ENCODE measurements at places on chromosomes 16 and 17.

GRCh38 chr16:50306287-50306686 lies 39.9 kb downstream of the ADCY7 start:
- no peak for DNase-seq

DNA sequence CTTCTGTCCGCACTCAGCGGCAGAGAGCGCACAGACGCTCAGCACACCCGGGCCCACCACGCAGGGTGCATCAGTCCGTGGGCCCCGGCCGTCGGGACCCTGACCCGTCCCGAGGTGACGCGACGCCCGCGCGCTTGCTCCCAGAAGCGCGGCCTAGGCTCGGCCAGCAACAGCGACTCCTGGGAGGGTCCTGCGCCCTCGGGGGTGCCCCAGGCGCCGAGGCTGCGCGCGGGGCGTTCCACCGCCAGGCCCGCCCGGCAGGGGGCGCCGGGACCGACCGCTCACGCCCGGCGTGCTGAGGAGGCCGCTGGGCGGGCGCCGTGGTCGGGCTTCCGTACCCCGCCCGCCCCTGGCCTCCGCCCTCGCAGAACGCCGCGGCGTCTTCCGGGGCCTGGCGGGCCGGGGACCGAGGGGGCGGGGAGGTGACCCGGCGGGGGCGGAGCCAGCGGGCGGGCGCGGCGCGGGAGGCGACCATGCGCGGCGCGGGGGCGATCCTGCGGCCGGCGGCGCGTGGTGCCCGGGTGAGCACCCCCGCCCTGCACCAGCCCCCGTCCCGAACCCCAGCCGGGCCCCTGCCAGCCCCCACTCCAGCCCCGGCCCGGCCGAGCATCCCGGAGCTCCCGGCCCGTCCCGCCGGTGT lies at the start of gene CISD3:
Gene CISD3, plus strand, starts transcription at position 456 of the 640 bp plus-strand sequence. Its CDS starts 18 bp downstream, at position 474.
- peak; percentile 85 for DNase-seq

DNA sequence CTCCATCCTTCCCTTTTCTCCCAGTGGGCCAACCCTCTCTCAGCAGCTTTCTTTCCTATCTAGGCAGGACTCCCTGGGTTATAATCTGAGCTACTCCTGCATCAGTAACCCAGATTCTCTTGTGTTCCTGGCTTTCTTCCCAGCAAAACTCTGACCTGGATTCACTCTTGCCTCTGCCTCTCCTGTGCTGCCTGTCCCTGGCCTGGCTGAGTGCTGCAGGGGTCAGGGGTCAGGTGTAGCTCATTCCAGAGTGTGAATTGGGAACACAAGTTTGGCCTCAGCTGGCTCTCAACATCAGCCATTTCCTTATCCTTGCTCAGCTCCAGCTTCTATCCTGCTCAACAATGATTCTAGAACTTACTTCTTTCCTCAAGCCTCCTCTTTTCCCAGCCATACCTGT lies 2.5 kb upstream of the ST6GALNAC2 start:
- DNase-seq = no peak

DNA sequence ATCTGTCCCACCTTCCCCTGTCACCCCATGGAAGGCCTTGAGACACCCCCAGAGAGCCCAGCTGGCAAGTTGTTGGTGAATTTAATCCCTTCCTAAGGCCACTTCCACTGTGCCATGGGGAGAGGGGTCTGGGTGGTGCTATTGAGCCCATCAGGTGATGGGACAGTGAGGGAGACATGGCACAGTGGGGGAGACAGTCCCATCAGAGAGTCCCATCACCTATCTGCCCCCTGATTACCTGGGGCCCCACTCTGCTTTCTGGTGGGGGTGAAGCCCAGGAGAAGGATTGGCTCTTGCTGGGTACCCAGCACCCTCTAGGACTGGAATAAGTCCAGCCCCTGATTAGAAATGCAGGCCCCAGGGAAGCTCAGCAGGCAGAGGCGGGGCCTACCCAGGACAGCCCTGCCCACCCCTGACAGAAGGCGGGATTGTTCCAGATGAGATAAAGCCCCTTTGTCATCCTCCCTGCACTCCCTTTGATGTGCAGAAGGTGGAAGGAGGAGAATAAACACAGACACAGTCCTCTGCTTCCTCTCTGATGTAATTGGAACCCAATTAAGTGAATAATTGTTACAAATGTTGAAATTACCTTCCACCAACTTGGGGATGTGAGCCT lies 18.9 kb downstream of the TMEM132E start:
- peak; percentile 43 for DNase-seq

DNA sequence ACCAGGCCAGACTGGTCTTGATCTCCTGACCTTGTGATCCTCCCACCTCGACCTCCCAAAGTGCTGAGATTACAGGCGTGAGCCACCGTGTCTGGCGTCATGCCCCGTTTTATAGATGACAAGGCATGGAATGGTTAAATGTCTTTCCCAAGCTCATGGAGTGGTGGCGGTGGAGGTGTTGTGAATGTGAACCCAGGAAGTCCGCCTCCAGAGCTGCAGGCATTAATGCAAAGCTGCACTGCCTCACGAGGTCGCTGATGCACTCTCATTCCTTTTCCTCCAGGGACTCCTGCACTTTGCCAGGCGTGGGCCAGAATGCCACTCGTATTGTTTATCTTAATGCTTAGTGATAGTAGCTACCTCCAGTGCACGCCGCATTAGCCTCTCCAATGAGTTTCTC lies 149.6 kb downstream of the WWOX start:
- DNase-seq = no peak

- DNase-seq = peak; percentile 64
These were observed 20.4 kb upstream of the SLC38A8 start for GRCh38 chr16:84062734-84063640.

DNA sequence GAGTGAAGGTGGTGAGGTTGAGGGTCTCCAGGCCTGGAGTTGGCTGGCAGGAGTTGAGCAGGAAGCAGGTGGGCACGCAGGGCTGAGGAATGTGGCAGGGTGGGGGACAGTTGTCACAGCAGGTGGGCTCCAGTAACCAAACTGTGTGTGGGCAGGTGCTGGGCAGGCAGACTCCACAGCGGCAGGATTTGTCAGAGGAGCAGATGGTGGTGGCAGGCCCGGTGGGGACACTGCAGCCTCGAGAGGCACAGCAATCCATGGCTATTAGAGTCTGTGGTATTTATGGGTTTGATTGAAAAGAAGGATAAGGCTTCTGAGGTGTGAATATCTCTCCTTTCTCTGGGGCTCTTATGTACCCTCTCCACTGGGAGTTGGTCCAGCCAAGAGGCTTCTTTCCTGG lies at the start of gene KRTAP3-3:
Gene KRTAP3-3, minus strand, starts transcription at position 326 of the 400 bp plus-strand sequence. Its CDS starts 67 bp downstream, at position 259.
- DNase-seq = no peak

GRCh38 chr17:8155996-8156245 lies 3.7 kb upstream of the PER1 start:
- no peak for DNase-seq

DNA sequence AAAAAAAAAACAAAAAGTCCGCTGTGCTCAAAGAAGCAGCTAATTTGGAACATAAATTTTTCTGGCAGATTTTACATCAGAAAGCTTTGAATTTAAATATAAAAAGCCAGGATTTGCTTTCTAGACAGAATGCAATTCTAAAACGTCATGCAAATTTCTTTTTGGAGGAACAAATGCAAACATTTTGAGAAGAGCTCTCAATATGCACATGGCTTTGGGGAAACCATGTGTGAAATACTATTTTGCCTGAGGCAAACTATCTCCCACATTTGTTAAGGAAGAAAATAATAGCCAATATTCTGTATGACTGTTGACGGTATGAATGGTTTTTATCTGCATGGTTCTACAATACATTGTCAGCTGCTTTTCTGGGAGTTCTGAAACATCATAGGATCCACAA lies 320.0 kb upstream of the PSMD7 start:
- no peak for DNase-seq

DNA sequence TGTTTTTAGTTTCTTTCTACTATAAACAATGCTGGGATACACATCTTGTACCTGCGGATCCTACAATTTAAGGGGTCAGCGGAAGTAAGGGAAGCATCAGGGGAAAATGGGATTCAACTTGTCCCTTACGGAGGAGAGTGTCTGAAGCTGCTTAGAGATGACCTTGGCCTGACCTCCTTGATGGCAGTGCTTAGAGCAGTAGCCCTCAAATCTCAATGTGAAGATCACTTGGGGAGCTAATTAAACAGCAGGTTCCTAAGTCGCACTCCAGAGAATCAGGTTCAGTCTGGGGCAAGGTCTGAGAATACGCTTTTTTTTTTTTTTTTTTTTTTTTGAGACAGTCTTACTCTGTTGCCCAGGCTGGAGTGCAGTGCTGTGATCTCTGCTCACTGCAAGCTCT lies 9.6 kb upstream of the METTL16 start:
- no peak for DNase-seq

GRCh38 chr17:63961355-63962212 lies 11.1 kb downstream of the SCN4A start:
- DNase-seq = peak; percentile 81

DNA sequence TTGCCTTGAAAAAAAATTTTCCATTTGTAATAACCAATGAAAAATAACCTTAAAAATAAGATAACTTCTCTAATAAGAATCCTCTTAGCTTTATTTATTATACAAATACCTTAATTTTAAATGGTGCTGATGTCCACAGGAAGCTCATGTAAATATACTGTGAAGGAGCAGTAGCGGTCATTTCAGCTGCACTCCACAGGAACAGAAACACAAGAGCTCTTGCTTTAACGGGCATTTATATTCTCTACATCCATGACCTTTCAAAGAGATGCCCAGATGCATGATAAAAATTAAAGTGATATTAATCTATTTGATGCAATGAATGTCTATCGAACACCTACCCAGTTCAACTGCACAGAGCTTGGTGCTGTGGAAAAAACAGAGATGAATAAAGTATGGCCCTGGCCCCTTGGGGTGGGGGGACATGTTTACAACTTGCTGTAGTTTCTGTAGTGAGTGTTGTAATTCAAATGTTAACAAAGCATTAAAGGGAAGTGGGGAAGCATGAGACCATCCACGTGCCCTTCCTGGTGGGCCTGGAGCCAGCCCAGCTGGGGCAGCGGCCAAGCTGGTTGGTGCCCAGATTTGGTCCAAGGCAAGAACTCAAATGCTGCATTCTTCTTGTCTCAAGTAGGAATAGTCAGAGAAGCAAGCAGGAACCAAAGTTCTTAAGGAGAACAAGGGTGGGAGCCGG lies 47.9 kb downstream of the IQCK start:
- no peak for DNase-seq

DNA sequence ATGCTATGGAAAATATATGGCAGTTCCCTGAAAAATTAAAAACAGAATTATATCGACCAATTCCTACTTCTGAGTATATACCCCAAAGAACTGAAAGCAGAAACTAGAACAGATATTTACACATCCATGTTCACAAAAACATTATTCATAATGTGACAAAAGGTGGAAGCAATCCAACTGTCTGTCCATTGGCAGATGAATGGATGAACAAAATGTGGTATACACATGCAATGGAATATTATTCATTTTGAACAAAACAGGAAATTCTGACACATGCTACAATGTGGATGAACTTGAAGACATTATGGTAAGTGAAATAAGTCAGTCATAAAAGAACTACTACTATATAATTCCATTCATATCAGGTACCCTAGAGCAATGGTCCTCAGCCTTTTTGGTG lies 263.5 kb upstream of the AXIN2 start:
- no peak for DNase-seq

DNA sequence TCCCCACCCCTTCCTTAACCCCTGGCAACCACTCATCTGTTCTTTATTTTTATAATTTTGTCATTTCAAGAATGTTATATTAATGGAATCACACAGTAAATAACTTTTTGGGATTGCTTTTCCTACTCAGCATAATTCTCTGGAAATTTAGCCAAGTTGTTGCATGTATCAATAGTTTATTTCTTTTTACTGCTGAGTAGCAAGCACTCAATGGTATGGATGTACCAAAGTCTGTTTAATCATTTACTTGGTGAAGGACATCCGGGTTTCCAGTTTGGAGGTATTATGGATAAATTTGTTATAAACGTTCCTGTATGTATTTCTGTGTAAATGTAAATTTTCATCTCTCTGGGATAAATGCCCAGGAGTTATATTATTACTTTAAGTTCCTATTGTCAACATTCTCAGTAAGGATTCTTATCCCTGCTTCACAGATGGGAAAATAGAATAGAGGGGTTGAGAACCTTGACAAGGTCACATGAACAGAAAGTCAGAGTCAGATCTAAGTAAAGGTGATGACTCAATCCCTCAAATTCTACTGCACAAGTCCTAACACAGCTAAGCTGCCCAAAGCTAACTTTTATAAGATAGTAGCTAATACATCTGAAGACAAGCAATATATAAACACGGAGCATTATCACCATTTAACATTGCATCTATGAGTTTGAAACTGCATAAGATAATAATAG lies 62.4 kb upstream of the MTMR4 start:
- DNase-seq = no peak

DNA sequence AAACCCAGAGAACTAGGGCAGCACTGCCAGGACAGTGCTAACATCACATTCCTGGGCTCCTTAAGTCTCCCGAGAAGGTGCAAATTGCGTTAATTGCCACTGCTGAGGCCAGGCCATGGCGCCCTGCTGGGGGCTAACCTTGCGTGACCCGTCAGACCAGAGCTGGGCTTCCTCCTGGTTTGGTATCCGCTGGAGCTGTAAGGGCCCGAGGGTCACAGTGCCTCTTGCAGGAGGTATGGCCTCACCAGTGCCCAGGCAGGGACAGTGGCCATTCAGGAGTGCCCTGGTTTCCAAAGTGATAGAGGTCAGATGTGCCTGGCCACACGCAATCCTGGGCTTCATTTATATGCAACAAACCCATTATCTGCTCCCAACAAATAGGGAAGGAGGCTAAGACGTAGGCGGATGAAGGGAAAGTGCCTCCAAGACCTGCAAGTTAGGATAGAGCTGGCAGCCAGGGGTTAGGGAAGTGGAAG lies 17.7 kb upstream of the ADCY9 start:
- no peak for DNase-seq

DNA sequence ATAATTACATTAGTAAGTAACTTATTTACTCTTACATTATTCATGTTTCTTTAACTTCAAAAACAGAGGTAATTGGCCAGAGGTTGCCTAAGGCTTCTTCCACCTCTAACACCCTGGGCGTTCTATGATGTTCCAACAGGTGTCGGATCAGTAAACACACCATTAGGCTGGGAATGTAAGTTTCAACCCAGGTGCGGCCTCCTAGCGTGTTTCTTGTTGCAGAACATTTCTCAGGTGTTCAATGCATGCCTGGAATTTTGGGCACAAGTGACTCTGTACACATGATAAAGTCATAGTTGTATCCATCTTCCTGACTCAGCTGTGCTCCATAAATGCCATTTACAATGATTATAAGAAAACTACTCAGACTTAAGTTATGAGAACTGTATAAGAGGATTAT lies 1.0 kb downstream of the KRTAP2-2 start:
- no peak for DNase-seq

- DNase-seq = no peak
These were observed 27.2 kb downstream of the HASPIN start for GRCh38 chr17:3750926-3751325.

GRCh38 chr17:41654678-41655607 lies 30.6 kb upstream of the KRT17 start:
- DNase-seq = no peak

DNA sequence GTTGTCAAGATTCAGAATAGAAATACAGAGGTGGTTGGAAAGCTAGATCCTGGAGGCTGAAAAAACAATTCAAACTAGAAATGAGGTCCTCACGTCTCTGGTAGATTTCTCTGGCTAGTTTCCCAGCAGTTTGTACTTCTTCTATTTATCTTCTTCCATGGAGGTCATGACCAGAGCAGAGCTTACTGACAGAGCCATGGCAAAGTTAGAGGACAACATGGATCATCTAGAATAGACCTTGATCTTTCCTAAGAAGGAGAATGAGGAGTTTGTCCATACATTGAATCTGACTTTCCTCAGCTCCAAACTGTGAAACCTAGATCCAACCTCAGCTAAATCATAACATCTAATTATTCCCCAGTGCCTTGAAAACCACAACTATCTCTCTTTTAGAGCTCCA lies 900.8 kb upstream of the GOT2 start:
- no peak for DNase-seq
